Placental epithelial cell (primary cell): ENCODE measurements at places on chromosomes 5 and 9. TPM values are rescaled to one million over a fixed set of nuclear protein-coding genes. Genes with fewer than 3 reads are reported as not detected.

PKN3 gene
- total RNA-seq, result 1.8 and 2.0 TPM in 2 replicates

DHX29 gene
- 20.8 and 25.5 TPM in 2 replicates for total RNA-seq

UQCRQ gene
- 62.5 and 78.5 TPM in 2 replicates for total RNA-seq

PALM2AKAP2 gene
- total RNA-seq, result 0.39 and 0.76 TPM in 2 replicates

ZNF354C gene
- total RNA-seq, result 6.0 and 9.8 TPM in 2 replicates

BARHL1 gene
- total RNA-seq, result not detected in 2 replicates

OR1K1 gene
- not detected in 2 replicates for total RNA-seq

ABLIM3 gene
- total RNA-seq, result 66.0 and 98.5 TPM in 2 replicates

PTTG1 gene
- 17.3 and 51.3 TPM in 2 replicates for total RNA-seq

TIFAB gene
- not detected in 2 replicates for total RNA-seq

LAMC3 gene
- total RNA-seq, result under 0.01 and 0.39 TPM in 2 replicates

LRRC70 gene
- 0.65 and 2.0 TPM in 2 replicates for total RNA-seq

GFRA3 gene
- total RNA-seq, result not detected in 2 replicates

LCN2 gene
- total RNA-seq, result 0.39 and 0.54 TPM in 2 replicates

GABRA6 gene
- not detected in 2 replicates for total RNA-seq

PCDHA4 gene
- 0.79 and 0.87 TPM in 2 replicates for total RNA-seq

ABCA1 gene
- total RNA-seq, result 62.8 and 73.0 TPM in 2 replicates

FBP1 gene
- total RNA-seq, result not detected in 2 replicates

IFNB1 gene
- not detected in 2 replicates for total RNA-seq

NRG2 gene
- 0.22 TPM in 1 of 2 replicates, not detected in the other for total RNA-seq

GFPT2 gene
- 3.5 and 4.3 TPM in 2 replicates for total RNA-seq

ANKRD20A1 gene
- under 0.01 TPM in 2 replicates for total RNA-seq

GABRP gene
- 1,966 and 2,414 TPM in 2 replicates for total RNA-seq

ADRA1B gene
- 8.6 and 13.7 TPM in 2 replicates for total RNA-seq

EIF4E1B gene
- total RNA-seq, result not detected in 2 replicates

C5 gene
- 1.6 and 3.9 TPM in 2 replicates for total RNA-seq

NXNL2 gene
- total RNA-seq, result 1.2 and 2.4 TPM in 2 replicates

CDH9 gene
- total RNA-seq, result not detected in 2 replicates

NREP gene
- total RNA-seq, result 253 and 667 TPM in 2 replicates

C8G gene
- total RNA-seq, result 0.98 and 3.9 TPM in 2 replicates

GADD45G gene
- total RNA-seq, result 18.0 and 51.4 TPM in 2 replicates

BSPRY gene
- total RNA-seq, result not detected in 2 replicates

TRAF2 gene
- total RNA-seq, result 8.4 and 13.7 TPM in 2 replicates

TSSK1B gene
- 0.79 TPM in 1 of 2 replicates, not detected in the other for total RNA-seq

CD274 gene
- 0.39 and 2.3 TPM in 2 replicates for total RNA-seq

GABRA1 gene
- total RNA-seq, result not detected in 2 replicates

NMUR2 gene
- total RNA-seq, result 0.11 TPM in 1 of 2 replicates, not detected in the other

ZCCHC9 gene
- 25.1 and 28.0 TPM in 2 replicates for total RNA-seq
